ENCODE measurements at places on chromosomes 1 and 21. TPM values are rescaled to one million over a fixed set of nuclear protein-coding genes. Genes with fewer than 3 reads are reported as not detected.

DNA sequence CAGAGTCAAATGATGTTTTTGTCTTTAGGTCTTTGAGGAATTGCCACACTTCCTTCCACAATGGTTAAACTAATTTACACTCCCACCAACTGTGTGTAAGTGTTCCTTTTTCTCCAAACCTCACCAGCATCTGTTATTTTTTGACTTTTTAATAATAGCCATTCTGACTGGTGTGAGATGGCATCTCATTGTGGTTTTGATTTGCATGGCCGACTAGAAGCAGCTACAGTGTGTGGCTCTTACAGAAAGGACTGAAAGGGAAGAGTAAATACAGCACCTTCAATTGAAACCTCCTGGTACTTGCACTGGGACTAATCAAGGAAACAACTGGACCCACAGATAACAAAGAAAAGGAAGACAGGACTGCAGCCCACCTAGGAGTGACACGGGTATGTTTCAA is 668.0 kb upstream of the RGS18 start:
- no peak for DNase-seq

DNA sequence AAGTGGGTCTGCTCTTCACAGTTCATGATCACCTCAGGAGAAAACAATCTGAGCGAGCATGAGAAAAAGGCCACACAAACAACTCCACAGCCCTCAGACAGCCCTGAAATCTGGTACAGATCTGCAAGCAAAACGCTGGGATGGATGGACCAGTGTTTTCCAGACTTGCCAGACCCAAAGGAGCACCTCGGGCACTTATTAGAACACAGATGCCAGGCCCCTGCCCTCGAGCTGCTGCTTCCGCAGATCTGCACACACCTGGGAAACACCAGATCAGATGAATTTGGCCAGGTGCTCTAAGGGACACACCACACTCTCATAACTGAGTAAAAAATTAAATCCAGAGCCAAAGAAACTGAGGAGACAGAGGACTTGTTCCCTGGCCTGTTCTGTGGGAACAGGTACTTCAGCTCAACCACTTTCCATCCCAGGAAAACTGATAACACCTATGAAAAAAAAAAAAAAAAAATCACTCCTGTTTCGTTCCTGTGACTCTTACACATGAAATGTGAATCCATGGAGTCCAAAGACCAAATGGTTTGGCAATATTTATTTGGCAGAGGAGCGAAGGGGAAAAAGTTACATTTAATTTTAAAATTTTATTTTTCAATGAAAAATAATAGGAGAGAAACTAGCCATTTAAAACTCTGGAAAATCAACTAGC is 202.9 kb upstream of the ESRRG start:
- DNase-seq: no peak

DNA sequence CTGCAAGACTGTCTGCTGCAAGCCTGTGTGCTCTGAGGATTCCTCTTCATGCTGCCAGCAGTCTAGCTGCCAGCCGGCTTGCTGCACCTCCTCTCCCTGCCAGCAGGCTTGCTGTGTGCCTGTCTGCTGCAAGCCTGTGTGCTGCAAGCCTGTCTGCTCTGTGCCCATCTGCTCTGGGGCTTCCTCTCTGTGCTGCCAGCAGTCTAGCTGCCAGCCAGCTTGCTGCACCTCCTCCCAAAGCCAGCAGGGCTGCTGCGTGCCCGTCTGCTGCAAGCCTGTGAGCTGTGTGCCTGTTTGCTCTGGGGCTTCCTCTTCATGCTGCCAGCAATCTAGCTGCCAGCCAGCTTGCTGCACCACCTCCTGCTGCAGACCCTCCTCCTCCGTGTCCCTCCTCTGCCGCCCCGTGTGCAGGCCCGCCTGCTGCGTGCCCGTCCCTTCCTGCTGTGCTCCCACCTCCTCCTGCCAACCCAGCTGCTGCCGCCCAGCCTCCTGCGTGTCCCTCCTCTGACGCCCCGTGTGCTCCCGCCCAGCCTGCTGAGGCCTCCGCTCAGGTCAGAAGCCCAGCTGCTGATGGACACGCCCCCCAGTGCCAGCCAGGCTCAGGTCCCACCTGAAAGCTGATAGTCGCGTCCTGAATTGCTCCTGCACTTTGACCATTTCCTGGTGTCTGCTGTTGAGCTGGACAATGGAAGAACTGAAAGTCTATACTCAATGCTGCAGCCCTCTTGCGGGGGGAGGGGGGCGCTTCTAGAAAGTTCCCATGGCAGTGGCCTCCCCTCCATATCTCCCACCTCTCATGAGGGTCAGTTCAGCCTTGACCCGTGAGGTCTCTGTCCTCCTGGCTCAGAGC is 1.2 kb downstream of the KRTAP10-4 start:
- DNase-seq: no peak

The CDC42SE1 gene
- 59.4 TPM for total RNA-seq

DNA sequence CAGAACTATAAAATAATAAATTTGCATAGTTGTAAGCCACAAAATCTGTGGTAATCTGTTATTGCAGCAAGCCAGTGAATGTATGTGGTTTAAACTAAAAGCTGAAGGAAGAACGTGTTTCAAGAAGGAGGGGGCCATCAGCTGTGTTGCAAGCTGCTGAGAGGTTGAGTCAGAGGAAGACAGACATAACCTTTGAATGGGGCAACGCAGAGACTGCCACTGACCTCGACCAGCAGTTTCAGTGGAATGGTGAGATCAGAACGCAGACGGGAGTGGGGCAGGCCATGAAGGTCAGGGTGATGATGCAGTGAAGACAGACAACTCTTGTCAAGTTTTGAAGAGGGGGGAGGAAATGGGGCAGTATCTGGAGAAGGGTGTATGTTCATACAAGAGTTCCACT is 23.2 kb upstream of the QSOX1 start:
- no peak for DNase-seq

The S100A7 gene
- not detected for total RNA-seq

Data from Caco-2 (cell line).